ENCODE measurements at places on chromosomes 2 and 18.

DNA sequence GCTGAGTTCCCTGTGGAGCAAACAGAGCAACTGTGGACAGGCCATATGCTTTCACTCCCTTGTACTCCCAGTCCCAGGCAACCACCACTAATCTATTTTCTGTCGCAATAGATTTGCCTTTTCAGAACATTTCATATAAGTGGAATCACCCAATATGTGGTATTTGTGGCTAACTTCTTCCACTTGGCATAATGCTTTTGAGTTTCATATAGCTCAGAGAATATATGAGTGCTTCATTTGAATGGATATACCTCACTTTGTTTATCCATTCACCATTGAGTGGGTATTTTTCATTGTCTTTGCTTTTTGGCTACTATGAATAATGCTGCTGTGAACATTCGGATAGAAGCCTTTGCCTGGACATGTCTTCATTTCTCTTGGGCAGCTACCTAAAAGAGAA is 151.9 kb downstream of the CERS6 start:
- no peak for DNase-seq

DNA sequence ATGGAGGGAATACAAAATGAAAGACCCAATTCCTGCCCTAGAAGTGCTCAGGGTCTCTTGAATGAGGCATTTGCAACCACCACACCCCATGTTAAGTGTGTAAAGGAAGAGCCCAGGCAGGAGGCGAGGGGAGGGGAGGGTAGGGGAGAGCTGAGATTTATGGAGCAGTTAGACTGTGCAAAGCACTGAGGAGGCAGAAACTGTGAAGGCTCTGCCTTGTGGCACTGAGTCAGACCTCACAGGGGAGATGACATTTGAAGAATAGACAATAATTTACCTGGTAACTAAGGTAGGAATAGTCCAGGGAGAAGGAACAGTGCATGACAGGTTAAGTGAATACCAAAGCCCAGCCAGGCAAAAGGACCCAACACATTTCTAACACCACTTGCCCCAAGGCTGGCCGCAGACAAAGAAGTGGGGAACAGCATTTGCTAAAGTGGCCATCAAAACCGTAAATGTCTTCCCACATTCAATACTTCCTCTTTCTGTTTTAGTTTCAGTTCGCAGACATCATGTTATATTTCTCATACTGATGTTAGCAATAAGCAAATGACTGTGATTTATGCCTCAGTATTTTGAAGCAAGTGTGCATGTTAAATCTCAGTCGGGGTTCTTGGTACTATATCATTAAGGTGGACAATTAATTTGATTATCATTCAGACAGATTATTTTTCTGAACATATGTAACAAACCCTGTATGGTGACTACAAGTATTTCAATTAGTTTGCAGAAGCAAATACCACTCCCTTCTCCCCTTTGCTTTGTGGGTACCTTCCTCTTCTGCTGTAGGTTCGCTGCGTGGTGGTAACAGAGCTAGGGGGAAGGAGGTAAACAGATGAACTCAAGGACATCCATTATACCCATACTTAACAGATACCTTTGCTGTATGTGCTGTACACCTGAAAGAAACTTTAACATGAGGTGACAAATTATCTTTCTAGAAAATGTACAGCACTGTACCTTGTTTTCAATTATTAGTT is 27.5 kb downstream of the CDH20 start:
- DNase-seq = no peak

DNA sequence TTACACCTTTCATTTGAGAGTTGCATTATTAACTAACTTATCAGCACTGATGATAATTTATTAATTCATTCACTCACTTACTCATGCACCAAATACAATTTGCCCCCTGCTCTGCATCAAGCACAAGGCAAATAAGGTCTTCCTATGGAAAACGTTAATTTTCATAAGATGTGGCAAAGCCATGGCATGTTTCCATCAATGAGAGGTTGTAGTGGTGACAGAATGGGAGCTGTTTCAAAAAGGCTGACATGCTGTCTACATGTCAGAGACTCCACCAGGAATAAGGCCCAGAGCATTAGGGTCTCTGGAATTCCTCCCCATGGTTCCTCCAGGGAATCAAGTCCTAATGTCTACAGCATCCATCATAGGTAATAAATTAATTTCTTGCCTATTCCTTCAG is 978.8 kb downstream of the TMEM182 start:
- DNase-seq = no peak

DNA sequence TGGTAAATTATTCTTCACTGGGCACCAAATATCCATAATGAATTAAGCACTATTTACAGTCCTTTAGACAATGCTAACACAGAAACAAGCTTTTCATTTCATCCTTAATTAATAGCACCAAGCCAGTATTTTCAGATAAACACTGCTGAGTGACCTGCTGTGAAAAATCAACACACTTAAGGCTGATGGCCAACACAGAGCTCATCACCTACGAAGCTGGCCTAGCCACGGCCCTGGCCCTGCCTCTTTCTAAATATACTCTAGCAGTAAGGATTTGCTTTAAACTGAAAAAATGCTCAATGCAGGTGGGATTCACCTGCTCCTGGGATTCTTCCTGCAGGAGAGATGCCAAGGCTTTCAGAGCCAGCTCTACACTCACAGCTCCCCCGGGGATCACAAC is 18.4 kb downstream of the CYB5A start:
- DNase-seq = no peak

GRCh38 chr18:49886891-49887764 is 73.8 kb upstream of the ACAA2 start:
- DNase-seq = no peak

GRCh38 chr2:217797165-217797564 is 205.6 kb downstream of the TNS1 start:
- DNase-seq = no peak

DNA sequence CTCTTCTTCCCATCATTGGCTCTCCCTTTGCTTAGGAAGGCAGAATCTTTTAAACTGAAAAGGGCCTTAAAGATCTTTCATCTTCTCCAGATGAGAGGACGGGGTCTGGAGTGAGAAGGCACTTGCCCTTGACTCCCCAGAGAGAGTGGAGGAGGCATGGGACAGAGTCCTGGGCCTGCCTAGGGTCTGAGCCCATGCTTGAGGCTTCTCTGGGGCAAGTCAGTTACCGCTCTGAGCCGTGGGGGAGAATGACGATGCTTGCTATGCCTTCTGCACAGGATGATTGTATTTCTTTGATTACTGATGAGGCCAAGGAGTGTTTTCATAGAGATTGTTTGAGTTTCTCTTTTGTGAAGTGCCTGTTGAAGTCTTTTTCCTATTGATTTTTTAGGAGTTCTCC is 921 bp downstream of the PLB1 start:
- no peak for DNase-seq

- no peak for DNase-seq
These were observed 205.2 kb upstream of the RGPD4 start for GRCh38 chr2:107621186-107622165.

DNA sequence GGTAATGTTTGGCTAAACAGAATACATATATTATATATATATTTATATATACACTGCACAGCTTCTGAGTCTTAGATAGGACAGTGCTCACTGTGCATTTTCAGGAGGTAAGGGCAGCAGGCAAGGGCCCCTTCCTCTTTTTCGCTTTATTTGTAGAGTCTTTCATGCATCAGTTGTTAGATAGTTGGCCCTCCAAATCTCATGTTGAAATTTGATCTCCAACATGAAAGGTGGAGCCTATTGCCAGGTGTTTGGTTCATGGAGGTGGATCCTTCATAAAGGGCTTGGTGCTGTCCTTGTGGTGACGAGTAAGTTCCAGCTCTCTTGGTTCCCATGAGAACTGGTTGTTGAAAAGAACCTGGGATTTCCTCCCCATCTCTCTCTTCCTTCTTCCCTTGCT is 48.1 kb downstream of the TSN start:
- no peak for DNase-seq

DNA sequence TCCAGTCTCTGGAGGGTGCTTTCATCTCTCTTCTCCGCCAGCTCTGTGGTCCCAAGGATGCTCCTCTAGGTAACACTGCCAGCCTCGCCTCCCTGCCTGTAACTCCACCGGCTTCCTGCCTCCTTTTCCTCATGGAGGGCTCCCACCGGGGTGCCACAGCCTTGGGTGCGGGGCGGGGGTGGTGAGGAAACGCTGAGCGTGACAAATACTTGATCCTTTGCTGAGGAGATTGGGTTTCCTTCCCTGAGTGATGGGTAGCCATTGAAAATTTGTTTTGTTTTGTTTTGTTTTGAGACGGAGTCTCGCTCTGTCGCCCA is 25.1 kb downstream of the TIMM21 start:
- no peak for DNase-seq

DNA sequence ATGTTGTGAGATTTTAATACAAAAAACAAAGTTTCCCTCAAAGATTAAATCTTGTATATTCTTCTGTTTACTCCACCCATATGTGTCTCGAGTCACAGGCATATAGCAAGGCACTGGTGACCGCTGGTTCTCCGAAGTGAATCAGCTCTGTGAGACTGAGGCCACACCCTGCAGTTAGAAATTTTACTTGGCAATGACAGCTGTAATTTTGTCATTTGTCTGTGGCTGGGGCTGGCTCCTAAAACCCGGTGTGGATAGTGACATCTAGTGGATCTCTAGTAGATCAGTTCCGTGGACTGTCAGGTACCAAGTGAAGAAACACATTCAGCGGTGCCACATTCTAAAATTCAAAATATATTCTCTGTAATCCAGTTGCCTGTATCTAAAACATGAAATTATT is 278.0 kb downstream of the NEDD4L start:
- no peak for DNase-seq

DNA sequence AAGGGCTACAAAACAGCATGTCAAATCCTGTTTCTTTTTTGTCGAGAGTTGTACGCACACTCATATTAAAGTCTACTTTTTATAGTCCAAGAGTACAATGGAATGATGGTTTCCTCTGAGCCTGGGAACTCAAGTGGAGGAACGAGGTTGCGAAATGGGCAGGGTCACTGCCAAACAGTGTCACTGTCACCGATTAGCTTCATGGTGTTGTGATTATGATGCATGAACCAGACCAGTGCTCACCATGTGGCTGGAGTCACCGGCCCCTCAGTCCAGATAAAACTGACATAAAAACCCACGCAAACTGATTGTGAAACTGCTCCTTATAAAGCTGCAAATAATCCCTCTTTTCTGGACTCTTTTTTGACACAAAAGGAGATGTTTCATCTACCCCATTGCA is 122.0 kb downstream of the COPS8 start:
- DNase-seq = no peak

GRCh38 chr18:73638709-73639108 is 508.9 kb downstream of the FBXO15 start:
- DNase-seq = no peak

DNA sequence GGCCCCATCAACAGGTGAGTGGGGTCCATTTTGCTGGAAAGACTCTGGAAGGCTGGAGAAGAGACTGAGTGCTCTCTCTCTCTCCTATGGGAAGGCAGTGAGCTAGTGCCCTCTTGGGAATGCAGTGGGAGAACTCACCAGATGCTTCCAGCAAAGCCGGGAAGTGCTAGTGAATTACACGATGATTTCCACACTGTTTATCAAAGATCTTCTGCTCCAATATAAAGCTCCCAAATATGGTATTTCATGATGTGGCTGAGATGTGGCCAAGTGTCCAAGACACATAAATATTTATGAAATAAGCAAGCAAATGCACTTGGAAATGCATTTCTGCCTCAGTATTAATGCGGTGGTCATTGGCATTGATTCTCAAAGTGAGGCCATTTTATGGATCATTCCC is 135.9 kb downstream of the VAPA start:
- DNase-seq = no peak

DNA sequence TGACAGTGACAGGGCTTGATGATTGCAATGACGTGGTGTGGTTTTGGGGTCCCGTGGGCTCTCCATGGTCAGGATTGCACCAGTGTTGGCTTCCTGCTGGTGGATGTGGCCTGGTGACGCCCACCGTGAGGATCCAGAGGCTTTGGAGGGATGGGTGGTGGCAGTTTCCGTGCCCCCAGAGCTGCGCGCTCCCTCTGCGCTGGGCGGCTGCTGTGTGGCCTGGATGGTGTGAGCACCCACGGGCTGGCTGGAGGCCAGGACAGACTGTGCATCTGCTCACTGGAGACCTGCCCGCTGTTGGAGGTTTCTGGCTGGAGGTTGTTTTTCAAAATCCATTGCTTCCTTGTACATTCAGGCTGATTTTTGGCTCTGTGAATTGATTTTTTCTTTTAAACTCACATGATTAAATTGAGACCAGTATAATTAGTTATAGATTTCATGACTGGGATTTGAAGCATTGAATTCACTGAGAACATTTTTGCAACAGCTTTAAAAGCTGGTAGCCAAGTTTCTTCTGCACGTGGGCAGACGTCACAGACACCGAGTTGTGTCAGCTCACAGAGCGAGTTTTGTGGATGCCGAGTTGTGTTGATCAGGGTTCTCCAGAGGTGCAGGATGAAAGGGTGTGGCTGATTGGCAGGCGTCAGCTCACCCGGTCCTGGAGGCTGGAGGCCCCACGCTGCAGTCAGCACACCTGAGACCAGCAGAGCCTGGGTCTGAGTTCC is 72.7 kb downstream of the KCNG2 start:
- DNase-seq = no peak

GRCh38 chr2:195659114-195659513 is 2.1 kb downstream of the SLC39A10 start:
- DNase-seq = no peak

- DNase-seq = no peak
These were observed 119.8 kb downstream of the PTPN4 start for GRCh38 chr2:119879502-119879901.

DNA sequence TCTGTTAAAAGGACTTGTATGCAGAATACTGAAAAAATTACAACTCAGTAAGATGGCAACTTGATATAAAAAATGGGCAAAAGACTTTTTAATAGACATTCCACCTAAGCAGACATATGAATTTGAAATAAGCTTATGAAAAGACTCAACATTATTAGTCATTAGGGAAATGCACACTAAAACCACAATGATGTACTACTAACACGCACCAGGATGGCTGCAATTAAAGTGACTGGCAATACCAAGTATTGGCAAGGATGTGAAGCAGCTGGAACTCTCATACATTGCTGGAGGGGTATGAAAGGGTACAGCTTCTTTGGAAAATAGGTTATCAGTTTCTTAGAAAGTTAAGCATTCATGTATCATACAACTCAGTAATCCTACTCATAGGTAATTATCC is 3.2 kb upstream of the ENOSF1 start:
- no peak for DNase-seq

- DNase-seq = no peak
These were observed 49.0 kb downstream of the STRADB start for GRCh38 chr2:201500534-201500933.

GRCh38 chr2:191676790-191677645 is 918 bp upstream of the NABP1 start:
- DNase-seq = no peak

GRCh38 chr2:77397763-77398162 is 124.4 kb downstream of the LRRTM4 start:
- DNase-seq = no peak

All from activated gamma-delta T cell (primary cell).